ENCODE measurements at places on chromosomes 5 and 9.

DNA sequence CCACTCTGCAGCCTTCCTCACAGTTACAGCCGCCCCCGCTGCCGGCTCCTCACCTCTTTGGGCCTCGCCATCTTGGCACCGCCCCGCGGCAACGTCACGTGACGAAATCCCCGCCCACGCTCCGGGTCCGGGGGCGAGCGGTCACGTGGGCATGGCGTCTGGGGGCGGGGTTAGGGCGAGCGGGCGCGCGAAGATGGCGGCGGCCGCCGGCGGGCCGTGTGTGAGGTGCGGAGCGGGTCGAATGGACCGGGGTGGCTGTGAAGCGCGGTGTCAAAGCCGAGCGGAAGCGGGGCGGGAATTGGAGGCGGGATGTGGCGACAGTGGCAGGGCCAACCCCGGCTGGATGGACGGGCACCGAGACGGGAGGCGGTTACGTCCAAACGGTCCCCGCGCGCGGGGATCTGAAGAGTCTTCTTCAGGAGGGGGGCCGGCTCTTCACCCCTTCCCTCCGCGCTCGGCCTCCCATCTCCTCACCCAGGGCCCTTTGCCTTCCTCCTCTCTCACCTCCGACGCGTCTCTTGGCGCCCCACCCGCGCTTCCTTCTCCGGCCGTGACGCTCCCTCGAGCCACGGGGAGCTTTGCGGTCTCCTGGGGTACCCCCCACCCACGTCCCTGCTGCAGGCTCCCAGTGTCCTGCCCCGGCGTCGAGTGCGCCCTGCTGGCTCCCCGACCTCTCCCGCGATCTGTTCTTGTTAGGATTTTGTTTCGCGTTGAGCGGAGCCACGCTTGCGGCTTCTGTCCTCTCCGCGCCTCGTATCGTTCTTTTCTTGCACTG, at the start of the genes DOLK and NUP188:
DOLK (minus strand) TSS at position 77 of the 775 bp plus-strand sequence. CDS start 300 bp downstream, outside the sequence.
NUP188 (plus strand) TSS at position 173 of the 775 bp plus-strand sequence; CDS start at position 194, 21 bp downstream.
- peak; percentile 98 for DNase-seq

- no peak for DNase-seq
Measured at GRCh38 chr9:88738709-88739108, 203.7 kb downstream of the NXNL2 start.

DNA sequence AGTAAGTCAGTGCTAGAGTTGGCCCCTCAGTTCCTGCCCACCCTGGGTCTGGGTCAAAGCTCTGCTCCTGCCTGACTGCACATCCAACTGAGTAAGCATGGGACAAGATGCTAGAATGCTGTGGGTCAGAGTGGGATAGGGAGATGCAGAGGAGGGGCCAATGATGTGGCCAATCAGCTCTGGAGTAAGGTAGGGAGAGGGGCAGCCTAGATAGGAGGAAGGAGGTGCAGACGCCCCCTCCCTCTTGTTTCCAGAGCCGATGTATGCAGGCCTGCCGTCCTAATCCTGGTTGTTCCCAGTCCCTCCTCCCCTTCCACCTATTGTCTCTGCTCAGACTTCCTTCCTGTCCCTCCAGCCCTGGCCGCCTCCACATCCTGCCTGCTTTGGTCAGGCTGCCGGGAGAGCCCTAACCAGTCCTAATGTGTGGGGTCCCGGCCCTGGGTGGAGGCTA, 1.3 kb downstream of the ARAP3 start:
- DNase-seq: no peak

DNA sequence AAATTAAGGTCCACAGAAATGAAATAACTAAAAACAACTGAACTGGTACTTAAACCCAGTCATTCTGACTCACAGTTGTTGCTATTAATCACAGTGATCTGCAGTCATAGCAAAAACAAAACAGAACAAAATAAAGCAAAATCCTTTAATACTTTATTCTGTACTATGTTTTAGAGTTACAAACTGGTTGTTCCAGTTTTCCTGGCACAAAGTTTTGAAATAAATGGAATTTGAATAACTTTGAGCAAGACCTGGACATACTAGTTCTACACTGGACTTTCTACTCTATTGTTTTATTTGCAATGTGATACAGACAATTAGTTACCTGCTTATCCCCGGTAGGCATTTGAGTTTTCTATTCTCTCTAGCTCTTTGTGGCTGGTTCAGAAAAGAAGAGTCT, 147.9 kb downstream of the DMRT2 start:
- no peak for DNase-seq

DNA sequence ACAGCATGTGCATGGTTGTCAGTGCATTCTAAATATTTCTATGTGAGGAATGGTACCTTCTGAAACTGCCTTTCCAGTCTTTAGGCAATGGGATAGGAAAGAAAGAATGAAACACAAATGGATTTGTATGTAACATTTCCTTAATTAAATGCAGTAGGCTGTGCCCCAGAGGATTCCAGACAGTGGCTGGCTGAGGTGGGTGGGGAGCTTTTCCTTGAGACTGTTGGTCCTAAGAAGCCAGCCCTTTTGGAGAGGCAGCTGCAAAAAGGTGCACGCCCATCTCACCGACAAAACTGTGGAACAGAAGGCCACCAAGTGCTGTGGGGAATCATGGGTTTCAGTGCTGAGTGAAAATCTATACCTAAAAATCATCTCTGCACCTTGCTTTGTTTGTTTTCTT, 6.8 kb upstream of the CKMT2 start:
- no peak for DNase-seq
